Stimulated activated CD4-positive, alpha-beta T cell treated with anti-CD3 and anti-CD28 coated beads, Interleukin-1b, Interleukin-23, amount 100 ng/mL, for 24 hours (primary cell): ENCODE measurements at places on chromosomes 11 and 22.

DNA sequence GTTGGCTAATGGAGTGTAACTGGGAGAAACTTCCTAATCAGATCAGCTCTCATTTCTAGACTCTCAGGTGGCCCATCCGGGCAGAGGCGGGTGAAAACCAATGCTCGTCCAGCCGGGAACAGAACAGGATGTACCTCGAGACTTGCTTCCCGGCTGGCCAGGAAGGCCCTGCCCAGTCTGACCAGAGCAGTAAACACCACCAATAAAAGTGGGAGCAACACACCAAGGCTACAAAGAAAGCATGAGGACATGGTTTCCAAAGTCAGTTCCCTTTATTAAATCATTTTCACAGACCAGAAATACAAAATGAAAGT lies 940 bp upstream of the TNKS1BP1 start:
- no peak for DNase-seq

DNA sequence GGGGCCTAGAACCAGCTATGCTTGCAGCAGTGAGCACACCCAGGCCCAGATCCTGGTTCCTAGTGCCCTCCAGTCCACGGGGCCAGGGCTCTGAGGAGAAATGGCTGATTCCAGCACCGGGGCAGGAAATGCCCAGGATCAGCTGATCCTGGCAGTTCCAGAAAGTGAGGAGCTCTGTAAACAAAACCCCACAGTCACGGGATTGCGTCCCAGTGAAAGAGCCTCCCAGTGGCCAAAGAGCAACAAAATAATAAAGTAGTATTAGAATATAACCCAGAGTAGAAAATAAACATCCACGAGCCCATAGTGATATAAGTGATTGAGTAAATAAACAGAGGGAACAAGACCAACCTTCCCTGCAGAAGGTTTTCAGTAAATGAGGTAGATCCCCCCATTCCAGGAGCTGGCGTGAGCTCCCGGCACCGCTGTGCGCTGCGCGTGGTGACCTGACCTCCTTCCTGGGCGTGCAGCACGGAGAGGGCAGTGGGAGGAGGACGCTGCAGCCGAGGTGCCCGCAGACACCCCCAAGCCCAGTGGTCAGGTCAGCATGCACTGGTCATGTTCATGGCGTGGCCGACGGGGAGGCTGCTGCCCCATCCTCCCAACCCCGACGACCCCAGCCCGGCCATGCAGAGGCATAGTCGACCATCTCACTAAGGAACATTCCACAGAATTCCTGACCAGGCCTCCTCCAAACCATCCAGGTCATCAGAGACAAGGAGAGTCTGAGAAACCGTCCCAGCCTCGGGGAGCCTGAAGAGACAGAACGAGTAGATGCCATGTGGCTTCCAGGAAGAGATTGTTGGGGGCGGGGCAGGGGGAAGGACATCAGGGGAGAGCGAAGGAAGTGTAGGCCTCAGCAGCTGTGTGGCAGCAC lies 19.8 kb downstream of the PTDSS2 start:
- DNase-seq = no peak

DNA sequence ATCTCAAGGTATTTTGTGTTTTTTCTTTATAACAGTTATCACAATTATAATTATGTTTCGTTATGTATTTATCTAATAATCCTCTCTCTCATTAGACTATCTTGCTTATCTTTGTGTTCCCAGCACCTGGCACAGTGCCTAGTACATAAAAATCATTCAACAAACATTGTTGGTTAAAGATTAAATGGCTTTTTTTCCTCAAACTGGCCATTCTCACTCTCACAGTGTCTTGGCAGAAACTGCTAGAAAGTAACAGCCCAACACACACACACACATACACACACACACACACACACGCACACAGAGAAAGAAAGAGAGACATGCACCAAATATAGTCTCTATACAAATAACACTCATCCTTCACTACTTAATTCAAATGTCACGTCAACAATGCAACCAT lies 36.8 kb downstream of the OR10A6 start:
- DNase-seq = no peak

GRCh38 chr22:43293259-43293654 lies 49.9 kb downstream of the SCUBE1 start:
- DNase-seq = no peak

DNA sequence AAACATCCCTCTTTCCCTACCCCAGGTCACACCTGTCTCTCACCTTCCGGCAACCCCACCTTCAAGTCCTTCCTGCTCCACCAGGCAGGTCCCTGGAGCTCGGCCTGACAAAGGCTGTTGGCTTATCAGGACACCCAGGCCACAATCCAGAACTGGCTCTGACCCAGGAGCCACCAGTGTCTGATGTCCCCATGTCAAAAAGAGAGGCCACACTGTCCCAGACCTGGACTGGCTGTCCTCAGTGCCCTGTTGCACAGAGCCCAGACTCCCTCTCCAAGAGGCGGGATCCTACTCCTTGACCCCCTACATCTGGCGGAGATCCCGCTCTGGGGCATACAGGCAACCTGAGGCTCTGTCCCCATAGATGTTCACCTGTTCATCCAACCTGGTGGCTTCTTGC lies 116.0 kb downstream of the MN1 start:
- DNase-seq = no peak

DNA sequence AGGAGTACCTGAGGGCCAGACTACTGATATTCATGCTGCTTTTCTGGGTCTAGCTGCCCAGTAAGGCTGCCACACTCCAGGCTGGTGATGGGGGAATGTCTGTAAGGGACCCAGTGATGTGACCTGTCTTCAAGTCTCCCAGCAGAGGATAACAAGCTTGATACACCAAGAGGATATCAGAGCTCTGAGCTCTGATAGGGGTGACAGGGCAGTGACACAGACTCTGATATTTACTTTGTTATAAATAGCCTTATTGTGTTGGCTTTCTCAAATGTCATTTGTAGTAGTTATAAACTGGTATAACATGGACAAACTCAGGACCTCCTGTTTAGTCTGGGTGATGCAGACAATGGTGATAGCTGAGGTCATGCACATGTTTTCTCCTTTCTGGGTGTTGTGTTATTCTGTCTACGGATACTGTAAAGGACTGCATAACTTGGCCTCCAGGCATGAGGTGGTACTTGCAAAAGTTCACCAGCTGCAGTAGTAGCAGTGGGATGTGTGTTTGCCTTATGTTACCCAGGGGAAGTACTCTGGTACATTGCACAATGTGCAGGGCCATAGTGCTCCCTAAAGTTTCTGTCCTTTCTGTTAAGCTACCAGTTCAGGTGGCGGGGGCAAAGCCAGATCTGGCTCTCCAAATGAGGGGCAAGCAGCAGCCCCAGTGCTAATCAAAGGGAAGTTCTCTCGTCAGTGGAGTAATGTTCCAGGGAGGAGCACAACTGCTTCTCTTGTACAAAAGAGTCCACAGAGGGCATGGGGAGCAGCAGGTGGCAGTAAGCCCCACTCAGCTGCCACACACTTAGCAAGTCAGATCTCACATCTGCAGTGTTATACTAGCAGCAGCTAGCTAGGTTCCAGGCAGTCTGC lies 812.2 kb downstream of the JRKL start:
- DNase-seq = no peak

- DNase-seq = no peak
Measured at GRCh38 chr11:67369275-67369674, 4.1 kb downstream of the CLCF1 start.

- no peak for DNase-seq
Measured at GRCh38 chr11:70128435-70128906, 50.4 kb downstream of the ANO1 start.

- DNase-seq = no peak
Measured at GRCh38 chr11:130442737-130443136, 5.7 kb upstream of the ADAMTS15 start.

DNA sequence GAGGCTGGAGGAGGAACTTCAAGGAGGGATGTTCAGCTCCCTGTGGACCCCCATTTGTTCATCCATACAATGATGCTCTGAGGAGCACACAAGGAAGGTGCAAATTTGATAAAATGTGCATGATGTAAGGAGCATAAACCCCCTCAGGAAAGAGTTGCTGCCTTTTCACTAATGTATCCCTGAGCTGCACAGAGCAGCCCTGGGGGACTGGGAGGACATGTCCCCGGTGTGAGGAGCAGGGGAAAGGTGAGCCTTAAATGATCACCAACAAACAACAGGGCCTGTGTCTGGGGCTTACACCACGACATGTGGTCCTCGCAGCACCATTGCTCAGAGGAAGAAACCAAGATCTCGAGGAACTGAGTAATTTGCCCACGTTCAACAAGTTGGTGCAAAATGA lies 3.5 kb upstream of the MAPK8IP2 start:
- DNase-seq = no peak

DNA sequence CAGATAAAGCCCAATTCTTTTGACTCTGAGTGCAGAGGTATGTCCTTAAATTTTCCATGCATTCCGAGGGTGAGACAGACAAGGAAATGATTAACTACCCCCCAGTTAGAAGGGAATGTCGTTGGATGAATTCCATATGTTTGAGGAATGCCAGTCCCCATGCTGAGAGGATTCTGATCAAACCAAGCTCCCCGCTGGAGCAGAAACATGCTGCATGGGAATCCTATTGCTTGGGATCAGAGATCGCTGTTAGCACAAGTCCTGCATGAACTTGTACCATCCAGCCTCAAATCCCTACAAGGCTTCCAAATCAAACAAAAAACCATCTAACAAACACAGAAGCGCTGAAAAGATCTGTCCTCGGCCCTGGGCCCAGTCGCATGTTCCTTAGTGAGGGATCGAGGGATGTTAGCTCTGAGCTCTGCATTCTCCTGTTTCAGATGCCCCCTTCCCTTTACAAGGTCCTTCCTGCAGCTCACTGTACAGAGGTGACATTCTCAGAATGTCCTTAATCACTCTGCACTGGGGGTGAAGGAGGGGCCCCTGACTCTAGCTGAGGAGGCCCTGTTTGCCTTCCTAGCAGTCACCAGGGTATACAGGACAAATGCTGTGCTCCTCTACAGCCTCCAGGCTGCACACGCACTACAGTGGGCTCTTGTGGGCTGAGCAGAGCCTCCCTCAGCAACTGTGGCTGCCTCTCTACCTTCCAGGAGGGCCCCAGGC lies 353.4 kb downstream of the TENM4 start:
- no peak for DNase-seq

DNA sequence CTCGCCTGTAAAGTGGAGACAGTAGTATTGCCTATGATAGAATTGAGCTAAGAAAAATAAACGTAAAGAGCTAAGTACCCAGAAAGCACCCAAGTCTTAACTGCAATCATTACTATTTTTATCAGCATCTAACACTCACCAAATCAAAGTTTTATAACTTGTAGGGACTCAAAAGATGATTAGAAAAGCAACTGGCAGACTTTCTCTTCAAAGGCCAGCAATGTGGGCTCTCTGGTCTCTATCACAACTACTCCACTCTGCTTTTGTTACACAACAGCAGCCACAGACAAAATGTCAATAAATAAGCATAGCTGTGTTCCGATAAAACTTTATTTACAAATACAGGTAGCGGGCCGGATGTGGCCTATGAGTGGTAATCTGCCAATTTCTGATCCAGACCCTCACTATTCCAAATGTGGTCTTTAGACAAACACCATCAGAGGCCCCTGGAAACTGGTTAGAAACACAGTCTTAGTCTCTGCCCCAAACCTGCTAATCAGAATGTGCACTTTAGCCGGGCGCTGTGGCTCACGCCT lies 8.2 kb downstream of the TPST2 start:
- DNase-seq = no peak

- peak; percentile 74 for DNase-seq
Measured at GRCh38 chr22:26658671-26659478, 1.5 kb downstream of the MIAT start.

DNA sequence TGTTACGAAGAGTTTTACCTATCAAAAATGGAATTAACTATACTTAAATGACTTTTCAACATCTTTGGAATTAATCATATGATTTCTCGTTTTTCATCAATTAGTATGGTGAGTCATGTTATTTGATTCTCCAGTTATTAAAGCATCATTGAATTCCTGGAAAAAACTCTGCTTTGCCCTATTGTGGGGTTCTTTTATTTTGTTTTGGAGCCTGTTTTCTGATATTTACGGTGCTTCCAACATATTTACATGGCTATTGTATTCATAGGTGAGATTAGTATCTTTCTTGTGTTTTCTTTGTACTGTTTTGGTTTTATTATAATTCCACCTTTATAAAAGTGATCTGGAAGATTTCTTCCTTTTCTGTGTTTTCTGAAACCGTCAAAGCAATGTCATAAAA lies 902.7 kb downstream of the TBC1D22A start:
- DNase-seq = no peak

GRCh38 chr11:13332124-13332523 lies 54.5 kb downstream of the BMAL1 start:
- no peak for DNase-seq

DNA sequence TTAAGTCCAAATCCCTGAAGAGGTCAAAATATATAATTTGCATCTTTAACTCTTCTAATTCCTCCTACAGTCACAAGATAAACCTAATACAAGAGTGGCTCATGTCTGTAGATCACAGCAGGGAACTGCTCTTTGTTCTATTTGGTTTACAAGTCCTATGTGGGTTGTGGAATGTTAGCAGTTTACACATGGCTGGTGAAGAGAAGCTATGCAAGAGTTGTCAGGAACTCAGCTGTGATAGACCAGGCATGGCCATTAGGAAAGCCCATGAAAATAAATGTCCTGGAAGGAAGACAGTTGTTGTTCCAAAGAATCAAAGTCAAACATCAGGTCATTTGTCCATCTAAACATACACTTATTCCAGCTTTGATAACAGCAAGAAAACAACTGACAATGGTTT lies 312.4 kb upstream of the PITPNB start:
- no peak for DNase-seq

- DNase-seq = no peak
Measured at GRCh38 chr11:88324562-88325345, 12.8 kb downstream of the CTSC start.

- no peak for DNase-seq
Measured at GRCh38 chr11:68411501-68411991, 49.0 kb upstream of the PPP6R3 start.

- no peak for DNase-seq
Measured at GRCh38 chr22:28843633-28844032, 39.7 kb upstream of the ZNRF3 start.

DNA sequence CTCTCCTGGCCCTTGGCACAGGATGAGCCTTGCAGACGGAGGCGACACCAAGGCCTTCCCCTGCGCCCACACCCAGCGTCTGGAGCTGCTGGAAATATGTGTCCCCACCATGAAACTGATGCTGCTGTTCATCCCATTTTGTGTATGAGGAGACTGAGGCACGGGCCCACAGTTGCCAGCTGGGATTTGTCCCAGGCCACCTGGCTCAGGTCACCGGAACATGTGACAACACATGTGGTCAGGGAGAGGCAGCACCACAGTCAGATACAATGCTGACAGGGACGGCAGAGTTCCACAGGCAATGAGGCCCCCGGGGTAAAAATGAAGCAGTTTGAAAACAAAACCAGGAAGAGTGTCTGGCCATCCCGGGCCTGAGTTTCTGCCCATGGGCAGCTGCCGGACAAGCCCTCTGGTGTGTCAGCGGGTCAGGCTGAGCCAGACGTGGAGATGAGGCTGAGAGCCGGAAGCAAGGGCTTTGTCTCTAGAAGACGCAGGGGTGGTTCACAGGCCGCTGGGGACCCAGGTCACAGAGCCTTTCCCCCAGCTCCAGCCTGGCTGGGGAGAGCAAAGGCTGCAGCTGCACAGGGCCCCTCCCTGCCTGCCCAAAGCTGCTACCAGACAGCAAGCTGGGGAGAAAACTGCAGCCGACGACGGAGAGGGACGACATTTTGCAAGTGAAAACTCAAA lies 80.7 kb downstream of the CDKN1C start:
- DNase-seq = no peak

- DNase-seq = no peak
Measured at GRCh38 chr11:8717876-8718753, 35.5 kb downstream of the RPL27A start.
